ENCODE measurements at places on chromosomes 12 and 14.

- DNase-seq, result no peak
Measured at GRCh38 chr12:13008741-13009380, 8.8 kb upstream of the HEBP1 start.

GRCh38 chr14:48125654-48126053 is 450.2 kb upstream of the MDGA2 start:
- no peak for DNase-seq

- DNase-seq, result no peak
Measured at GRCh38 chr12:14920475-14921126, 17.7 kb downstream of the ERP27 start.

- no peak for DNase-seq
Measured at GRCh38 chr14:102910442-102910841, 12.0 kb upstream of the AMN start.

DNA sequence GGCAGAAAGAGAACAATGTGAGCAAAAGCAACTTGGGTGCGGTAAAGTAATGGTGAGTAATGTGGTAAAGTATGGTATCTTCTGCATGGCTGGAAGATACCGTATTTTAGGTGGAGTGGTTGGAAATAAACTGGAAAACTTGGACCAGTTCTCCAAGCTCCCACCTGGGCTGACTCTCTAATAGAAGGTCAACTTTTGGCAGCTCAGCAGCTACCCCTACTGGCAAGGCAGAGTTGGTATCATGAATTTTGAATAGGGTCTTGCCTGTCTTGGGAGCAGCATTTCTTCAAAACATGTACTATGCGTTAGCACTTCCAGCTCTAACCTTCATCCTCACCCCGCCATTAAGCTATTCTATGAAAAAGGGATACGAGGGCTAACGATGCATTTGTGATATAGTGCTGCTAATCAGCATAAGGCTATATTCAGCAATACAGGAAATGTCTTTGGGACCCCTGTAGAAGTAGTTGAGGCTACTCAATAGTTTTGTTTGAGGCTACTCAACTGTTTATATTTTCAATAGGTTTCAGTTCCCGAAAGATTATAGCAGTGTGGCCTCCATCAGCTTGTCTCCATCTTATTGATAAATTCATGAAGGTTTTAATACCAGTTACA is 276.3 kb upstream of the FAR2 start:
- peak; percentile 11 for DNase-seq

GRCh38 chr12:127389923-127390322 is 877.0 kb upstream of the TMEM132C start:
- DNase-seq, result no peak

GRCh38 chr12:5242440-5242839 is 189.5 kb upstream of the NTF3 start:
- DNase-seq, result no peak

DNA sequence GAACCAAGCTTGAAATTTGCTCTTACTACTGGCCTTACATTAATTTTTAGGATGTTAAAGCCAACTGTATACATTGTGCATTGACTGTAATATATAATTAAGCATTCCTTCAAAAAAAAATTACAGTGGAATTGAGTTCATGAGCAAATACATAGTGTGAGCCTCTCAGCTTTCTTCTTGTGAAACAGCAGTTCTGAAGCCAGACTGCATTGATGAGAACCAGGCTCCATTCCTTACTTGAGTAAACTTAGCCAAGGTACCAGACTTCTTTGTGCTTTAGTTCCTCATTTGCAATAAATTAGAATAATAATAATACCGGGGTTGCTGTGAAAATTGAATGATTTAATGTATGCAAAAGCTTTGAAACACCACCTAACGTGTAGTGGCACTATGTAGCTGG is 169.5 kb downstream of the ANO4 start:
- DNase-seq, result no peak

DNA sequence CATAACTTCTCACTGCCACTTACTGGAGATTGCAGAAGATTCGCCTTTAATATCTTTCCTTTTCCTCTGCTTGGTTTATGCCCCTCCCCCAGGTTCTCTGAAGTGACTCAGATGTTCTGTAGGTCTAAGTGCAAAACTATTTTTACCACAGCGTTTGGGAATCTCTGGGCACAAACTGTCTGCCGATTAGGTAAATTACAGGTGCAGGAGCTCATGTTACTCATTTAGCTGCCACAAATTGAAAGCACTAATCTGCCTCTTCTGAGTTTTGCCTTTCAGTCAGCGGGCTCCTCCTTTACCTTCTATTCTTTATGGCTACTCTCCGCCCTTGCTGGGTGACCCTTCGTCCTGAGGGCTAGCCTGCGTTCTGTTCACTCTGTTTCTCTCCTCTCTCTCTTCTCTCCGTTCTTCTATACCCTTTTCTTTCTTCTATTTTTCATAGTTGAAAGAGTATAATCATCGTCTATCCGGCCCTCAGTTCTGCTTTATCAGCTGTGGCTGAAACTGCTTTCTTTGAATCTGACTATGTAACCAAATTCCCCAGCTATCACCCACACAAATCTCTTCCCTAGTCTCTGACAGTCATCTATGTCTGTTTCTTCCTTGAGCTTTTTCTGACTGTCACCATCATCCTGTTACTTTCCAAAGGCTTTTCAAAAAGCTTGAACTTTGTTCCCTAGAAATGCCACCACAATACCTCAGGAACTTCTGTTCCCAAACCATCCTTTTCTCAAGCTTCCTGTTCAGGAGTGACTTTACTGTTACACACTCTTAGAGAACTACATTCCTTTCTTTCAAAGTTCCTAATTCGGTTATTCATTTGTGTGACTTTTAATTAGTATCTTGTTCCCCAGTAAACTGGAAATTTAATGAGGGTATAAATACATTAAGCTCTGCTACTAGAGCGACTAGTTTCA is 4.3 kb upstream of the MYF6 start:
- no peak for DNase-seq

DNA sequence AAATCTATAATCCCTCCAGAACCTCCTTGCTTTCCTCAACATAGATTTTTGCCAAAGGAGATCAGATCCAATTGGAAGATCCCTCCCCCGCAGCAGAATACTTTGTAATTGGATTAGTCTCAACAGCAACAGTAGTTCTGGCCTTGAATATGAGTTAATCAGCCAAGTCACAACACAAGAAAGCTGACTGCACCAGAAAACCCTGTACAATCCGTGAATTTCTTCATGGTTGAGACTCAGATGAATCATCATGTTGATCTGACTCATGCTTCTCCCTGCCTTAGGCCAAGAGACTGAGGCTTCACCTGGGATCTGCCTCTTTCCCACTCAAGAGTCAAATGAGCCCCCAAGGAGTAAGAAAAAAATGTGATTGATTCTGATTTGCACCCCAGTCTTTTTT is 3.0 kb upstream of the METTL17 start:
- no peak for DNase-seq

GRCh38 chr12:11875414-11875935 is 195.3 kb upstream of the BCL2L14 start:
- no peak for DNase-seq

- DNase-seq, result no peak
Measured at GRCh38 chr14:106051796-106052195, 525.4 kb downstream of the TMEM121 start.

GRCh38 chr12:103313894-103314293 is 181.9 kb downstream of the C12orf42 start:
- DNase-seq, result no peak

DNA sequence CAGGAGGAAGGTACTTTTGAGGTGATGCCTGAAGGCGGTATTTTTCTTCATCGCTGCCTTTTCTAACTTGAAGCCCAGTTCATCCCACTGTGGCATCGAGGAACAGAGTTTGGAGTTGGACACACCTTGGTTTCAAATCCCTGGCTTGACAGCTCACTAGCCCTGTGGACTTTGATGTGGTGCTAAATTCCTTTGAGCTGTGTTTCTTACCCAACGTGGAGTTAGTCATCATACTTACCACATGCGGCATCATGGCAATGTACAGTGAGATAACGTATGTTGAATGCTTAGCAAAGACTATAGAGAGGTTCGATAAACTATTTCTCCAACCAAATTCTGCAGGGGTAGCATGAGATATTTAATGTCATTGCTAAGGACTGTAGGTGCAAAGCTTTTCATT is 3.4 kb downstream of the PLEKHG3 start:
- DNase-seq, result no peak

DNA sequence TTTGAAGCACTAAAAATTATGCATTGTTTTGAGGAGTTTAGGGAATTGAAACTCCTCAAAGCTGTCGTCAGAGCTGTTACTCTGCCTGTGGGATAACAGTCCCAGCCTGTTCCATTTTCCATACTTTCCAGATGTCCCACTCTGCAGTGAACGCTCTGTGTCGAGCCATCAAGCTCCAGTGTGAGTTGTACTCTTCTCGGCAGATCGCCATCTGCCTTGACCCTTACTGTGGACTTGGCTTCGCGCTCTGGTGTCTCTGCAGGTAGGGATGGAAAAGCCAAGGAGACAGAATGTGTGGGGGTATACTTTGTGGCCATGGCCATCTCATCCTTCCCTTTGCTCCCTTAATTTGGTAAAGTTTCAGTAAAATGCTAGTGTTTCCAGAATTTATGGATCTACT is 35.5 kb upstream of the ATF1 start:
- no peak for DNase-seq

- DNase-seq, result peak; percentile 12
Measured at GRCh38 chr12:111596985-111597830, 1.9 kb downstream of the ATXN2 start.

- DNase-seq, result no peak
Measured at GRCh38 chr12:131196220-131196619, 242.5 kb downstream of the ADGRD1 start.

- no peak for DNase-seq
Measured at GRCh38 chr12:104583301-104583700, 126.6 kb downstream of the CHST11 start.

DNA sequence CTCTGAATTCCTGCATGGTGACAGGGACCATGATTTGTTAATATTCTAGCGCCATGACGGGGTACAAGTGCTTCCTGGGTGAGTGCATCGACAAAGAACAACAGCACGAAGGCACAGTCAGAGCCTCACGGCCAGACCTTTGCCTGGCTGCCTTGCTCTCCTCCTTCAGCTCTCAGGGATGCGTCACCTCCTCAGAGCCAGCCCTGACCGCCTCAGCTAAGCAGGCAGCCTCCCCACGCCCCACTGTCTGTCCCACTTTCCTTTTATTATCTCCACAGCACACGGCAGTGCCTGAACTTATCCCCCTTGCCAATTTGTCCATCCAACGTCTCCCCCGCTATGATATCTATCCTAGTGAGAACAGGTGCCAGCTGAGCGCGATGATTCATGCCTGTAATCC is 16.5 kb upstream of the FZD10 start:
- no peak for DNase-seq

DNA sequence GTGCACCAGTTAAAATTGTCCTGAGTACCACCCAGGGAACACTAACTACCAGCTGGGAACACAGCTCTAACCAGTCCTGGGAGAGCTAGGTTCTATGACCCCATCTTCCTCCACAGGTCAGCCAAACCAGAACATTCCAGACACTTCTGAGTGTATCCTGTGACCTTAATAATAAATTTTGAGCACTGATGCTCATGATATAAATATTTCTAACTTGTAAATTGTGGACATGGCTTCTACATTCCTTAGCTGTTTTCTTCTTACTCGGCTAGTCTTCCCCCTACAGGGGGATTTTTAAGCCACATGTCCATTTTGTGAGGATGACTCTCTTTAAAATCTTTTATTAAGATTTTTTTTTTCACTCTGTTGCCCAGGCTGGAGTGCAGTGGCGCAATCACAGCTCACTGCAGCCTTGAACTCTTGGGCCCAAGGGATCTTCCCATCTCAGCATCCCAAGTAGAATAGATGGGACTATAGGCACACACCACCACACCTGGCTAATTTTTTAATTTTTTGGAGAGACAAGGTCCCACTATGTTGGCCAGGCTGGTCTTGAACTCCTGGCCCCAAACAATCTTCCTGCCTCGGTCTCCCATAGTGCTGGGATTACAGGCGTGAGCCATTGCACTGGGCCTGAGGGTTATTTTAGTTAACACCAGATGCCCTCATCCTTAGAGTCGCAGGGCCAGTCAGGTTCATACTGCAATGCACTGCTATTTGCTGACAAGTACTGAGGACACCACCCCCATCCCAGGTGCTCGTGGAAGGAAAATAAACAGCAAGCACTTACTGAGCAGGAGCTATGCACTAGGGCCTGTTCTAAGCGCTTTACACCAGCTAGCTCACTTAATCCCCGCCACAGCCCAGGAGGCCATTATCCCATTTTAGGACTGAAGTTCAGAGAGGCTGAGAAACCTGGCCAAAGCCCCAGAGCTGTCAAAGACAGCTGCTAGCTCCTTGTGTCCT is 142.6 kb upstream of the NCOR2 start:
- DNase-seq, result no peak

- DNase-seq, result no peak
Measured at GRCh38 chr12:63821781-63822251, 22.7 kb upstream of the SRGAP1 start.

GRCh38 chr14:38105106-38105702 is 102.5 kb upstream of the SSTR1 start:
- DNase-seq, result no peak

- DNase-seq, result no peak
Measured at GRCh38 chr12:1343422-1343821, 251.0 kb downstream of the FBXL14 start.

DNA sequence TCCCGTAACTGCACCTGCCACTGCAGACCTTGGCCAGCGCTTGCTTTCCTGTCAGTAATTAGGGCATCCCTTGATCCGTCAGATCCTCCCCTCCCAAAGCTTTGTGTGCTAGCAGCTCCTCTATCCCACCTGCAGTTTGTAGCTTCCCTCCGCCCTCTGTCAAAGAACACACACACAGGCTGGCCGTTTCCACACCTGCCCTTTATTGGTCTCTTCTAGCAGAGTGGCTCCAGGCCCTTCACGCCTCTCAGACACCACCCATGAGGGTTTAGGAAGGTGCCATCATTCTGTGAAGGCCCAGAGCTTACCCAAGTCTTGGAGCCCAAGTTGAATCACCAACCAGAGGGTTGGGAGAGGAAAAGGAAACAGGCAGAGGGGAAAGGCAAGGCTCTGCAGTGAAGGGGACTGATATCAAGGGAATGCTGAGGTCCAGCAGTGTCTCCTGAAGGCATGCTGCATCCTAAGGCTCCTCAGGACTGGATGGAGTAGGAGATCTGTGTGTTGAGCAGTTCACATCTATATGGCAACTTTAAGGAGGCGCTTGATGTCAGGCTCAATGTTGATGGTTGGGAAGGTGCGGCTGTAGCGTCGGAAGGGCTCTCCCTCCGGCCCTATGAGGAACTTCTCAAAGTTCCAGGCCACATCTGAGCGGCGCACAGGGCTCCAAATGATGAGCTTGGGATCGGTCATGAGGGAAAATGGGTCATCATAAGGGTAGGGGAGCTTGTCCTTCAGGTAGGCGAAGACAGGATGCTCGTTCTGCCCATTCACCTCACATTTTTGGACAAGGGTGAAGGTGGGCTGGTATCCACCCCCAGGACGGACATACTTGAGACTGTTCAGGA is 3.4 kb downstream of the GPX2 start:
- no peak for DNase-seq

GRCh38 chr12:95480230-95480629 is 6.3 kb downstream of the METAP2 start:
- no peak for DNase-seq
